ENCODE measurements at places on chromosomes 1 and 21. TPM values are rescaled to one million over a fixed set of nuclear protein-coding genes. Genes with fewer than 3 reads are reported as not detected.

DCST1 gene
- not detected for total RNA-seq

HSD3B2 gene
- not detected for total RNA-seq

STUM gene
- 2.6 TPM for total RNA-seq

AADACL4 gene
- not detected for total RNA-seq

DNASE2B gene
- total RNA-seq, result not detected

RNF223 gene
- total RNA-seq, result not detected

ADGRL4 gene
- total RNA-seq, result 15.7 TPM

FAM72C gene
- not detected for total RNA-seq

ZFP69 gene
- total RNA-seq, result 3.7 TPM

PLEKHN1 gene
- not detected for total RNA-seq

AMPD1 gene
- total RNA-seq, result 40.7 TPM

KCNE1 gene
- 0.52 TPM for total RNA-seq

LCE1F gene
- total RNA-seq, result not detected

EFNA1 gene
- total RNA-seq, result 13.0 TPM

CRABP2 gene
- total RNA-seq, result 57.4 TPM
